ENCODE measurements at places on chromosomes 7 and 10. TPM values are rescaled to one million over a fixed set of nuclear protein-coding genes. Genes with fewer than 3 reads are reported as not detected.

The CADPS2 gene
- 36.4 TPM for total RNA-seq

DNA sequence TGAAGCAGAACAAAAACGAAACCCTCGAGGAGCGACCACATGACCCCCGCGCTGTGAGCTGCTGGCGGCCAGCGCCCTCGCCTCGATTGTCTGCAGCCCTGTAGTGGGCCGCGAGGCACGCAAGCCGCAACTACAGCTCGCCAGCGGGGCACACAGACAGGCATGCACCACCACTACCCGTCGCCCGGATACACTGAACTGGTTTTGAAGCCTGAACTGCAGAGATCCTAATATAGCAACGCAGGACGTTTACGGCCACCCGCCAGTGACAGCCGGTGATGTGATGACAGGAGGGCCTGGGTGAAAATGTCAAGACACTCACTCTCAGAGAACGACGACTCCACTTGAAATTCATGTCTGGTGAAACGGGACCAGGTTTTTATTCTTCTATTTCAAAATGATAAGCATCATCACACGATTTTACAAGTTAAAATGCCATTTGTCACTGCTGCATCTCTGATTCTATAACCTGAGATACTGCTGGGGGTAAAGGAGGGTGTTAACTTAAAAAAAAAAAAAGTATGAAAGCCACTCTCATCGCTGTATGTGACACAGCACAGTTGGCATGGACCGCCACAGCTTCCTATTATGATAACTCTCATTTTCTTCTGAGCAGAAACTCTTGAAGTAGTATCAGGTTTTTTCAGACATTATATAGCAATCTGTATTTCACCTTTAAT lies 120.3 kb upstream of the DIP2C start:
- H3K27me3 ChIP-seq: no peaks in the 10 kb centered on the region
- DNase-seq: no peak
- no peak overlapping the region for H3K4me3 ChIP-seq
- no peaks in the 10 kb centered on the region for H3K36me3 ChIP-seq
- no peak overlapping the region for H3K27ac ChIP-seq
- H3K4me1 ChIP-seq: no peaks in the 10 kb centered on the region

- H3K36me3 ChIP-seq: no peaks in the 10 kb centered on the region
- no peaks in the 10 kb centered on the region for H3K27me3 ChIP-seq
- no peaks in the 10 kb centered on the region for H3K4me1 ChIP-seq
- DNase-seq: no peak
Measured at GRCh38 chr7:30166841-30167235, 32.1 kb downstream of the MTURN start.

GRCh38 chr7:15326044-15326644 lies 235.7 kb downstream of the AGMO start:
- H3K27me3 ChIP-seq: no peaks in the 10 kb centered on the region
- H3K36me3 ChIP-seq: no peaks in the 10 kb centered on the region
- no peaks in the 10 kb centered on the region for H3K4me1 ChIP-seq
- H3K4me3 ChIP-seq: no peak overlapping the region
- DNase-seq: no peak
- no peak overlapping the region for H3K27ac ChIP-seq

Measured in uterus (tissue), 4 donors.